ENCODE measurements at places on chromosomes 2 and 18.

- DNase-seq = no peak
Observed at GRCh38 chr2:125679903-125680302, 976.1 kb upstream of the GYPC start.

DNA sequence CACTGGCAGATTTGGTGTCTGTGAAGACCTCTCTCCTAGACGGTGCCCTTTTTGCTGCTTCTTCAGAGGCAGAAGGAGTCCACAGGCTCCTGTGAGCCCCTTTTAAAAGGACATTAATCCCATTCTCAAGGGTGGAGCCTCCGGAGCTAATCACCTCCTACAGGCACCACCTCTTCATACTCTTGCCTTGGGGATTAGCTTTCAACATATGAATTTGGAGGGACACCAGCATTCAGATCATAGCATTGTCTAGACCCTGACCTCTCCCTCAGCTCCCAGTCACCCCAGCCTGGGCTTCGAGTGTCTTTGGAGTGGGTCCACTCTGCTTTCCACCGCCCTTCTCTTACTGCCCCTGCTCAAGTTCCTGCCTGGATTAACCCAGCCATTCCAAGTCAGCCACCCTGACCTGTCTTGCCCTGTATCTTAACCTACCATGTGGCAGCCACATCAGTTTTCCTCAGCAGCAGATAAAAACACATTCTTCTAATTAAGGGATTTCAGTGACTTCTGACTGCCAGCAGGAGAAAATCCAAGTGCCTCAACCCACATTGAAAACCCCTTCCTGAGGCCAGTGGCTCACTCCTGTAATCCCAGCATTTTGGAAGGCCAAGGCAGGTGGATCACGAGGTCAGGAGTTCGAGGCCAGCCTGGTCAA is 6.1 kb upstream of the NCL start:
- no peak for DNase-seq

GRCh38 chr2:98118161-98118560 is 31.2 kb downstream of the VWA3B start:
- DNase-seq = no peak

GRCh38 chr2:143473216-143473615 is 344.0 kb downstream of the ARHGAP15 start:
- no peak for DNase-seq

GRCh38 chr18:28757466-28758008 is 580.6 kb upstream of the CDH2 start:
- no peak for DNase-seq

DNA sequence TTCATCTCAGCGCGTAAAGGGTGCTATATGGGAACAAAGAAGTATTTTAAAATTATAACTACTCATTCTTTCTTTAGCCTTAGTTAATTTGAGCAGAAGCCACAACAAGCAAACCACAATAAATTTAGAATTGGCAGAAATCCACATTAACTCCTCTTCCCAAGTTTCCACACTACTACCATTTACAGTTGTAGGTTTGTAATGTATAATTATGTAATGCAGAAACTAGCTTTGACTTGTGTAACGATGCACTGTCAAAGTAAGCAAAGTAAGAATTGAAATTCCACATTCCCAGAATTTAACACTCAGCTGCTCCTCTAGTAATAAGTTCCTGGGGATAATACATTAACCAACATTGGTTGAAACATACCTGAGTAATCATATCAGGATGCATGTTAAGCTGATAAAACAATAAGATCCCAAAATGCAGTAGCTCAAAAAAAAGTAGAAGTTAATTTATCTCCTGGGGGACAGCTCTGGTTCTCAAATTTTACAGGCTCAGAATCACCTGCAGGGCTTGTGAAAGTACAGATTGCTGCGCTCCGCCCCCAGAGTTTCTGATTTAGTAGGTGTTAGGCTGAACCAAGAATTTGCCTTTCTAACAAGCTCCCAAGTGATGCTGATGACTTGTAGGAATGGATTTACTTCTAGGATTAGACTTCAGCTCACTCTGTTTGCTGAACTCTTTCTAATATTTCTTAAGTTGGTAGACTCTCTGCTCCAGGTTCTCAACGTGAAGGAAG is 9.9 kb downstream of the GRP start:
- DNase-seq = no peak

- DNase-seq = no peak
Observed at GRCh38 chr2:170145191-170145590, 32.8 kb upstream of the MYO3B start.

DNA sequence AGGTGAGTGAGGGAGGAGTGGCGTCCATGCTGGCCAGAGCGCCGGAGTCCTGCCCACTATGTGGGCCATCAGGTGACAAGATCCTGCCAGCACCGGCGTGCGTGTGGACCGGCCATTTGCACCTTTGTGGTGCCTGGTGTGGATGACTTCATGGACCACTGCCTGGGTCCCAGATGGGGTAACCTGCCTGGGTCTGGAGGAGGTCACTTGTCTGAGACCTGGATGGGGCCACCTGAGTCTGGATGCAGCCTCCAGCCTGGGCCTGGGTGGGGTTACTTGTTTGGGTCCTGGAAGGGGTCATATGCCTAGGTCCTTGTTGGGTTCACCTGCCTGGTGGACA is 299.6 kb downstream of the NDUFA10 start:
- DNase-seq = no peak

DNA sequence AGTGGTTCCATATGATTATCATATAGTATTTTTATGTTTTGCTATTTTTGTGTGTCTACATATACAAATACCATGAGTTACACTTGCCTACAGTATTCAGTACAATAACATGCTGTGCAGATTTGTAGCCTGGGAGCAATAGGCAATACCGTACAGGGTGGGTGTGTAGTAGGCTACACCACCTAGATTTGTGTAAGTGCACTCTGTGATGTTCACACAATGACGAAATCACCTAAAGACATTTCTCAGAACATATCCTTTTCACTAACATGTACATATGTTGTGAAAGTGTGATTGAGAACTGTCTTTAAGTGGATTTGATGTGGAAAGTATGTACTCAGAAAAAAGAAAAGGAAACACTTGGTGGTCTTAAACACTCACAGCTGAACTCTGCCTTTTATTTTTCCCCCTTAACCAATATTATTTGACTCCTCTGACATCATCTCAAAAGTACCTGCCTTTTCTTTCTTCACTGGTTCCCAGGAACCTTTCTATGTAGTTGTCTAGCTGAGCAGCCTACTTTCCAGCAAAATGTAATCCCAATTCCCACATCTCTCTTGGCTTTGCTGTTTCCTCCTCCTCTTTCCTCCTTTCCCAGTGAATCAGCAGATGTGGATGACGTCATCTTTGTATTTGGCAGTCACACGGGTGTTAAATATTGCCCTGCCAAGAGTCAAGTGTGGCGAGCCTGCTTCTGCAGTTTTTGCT is 47.7 kb downstream of the OSBPL6 start:
- no peak for DNase-seq

DNA sequence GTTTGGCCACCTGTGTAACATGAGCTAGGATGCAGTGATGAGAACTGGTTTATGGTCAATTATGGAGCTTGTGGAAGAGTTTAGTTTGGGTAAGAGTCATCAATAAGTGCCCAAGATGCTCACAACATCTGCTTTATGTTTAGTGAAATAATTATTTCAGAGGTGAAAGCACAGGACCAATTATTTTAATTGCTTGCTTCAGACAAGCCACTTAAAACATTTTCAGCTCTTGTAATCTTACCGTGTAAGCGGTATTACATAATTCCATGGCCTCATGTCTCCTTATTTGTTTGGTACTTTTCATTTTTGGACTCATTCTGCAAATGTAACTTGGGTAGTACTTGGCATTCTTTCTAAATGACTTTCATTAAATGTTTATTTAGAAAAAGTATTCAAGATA is 5.4 kb downstream of the B3GNT2 start:
- DNase-seq = no peak

DNA sequence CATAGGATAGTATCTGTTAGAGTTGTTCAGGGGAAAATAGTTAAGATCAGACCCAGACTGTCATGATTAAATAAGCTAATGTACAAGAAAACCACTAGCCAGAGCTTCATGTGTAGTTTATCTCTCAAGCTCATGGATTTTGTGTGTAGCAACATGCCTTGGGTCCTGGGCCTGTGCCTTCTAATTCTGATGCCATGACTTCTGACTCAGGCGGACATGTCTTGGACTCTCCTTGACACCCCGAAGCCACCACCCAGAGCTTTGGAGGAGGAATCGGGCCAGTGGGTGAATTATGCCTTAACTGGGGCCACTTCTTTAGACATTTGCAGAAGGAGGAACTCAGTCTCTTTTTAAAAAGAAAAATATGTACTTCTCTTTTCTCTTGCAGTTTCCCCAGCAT is 68.7 kb downstream of the NPAS2 start:
- no peak for DNase-seq

DNA sequence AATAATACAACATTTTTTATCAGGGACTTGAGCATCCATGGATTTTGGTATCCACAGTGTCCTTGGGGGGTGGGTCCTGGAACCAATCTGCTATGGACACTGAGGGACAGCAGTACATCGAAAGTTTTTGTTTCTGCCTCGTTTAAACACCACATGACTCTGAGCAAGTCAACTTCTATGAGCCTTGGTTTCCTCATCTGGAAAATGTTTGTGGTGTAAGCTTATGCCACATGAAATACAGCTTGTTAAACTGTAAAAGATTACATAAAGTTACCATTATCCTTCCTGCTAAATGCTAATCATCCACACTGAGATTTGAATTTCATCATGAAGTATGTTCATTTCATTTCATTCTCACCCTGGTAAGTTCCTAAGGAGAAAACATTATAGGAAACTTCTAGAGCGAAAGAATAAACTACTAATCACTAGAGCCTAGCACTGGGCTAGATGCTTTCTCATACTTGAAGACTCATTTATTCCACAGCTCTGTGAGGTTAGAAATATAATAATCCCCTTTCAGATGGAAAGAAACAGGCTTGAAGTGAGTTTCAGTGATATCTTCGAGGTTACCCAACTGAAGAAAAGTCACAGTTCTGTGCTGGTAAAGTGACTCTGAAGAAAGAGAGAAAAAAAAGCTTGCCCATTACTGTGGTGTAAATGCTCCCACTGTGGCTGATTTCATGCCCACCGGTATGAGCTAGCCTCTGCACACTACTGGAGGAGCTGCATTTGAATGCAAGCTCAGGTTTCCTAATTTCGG is 29.2 kb downstream of the MCFD2 start:
- no peak for DNase-seq

- DNase-seq = no peak
Observed at GRCh38 chr2:237250599-237250998, 163.4 kb downstream of the COL6A3 start.

DNA sequence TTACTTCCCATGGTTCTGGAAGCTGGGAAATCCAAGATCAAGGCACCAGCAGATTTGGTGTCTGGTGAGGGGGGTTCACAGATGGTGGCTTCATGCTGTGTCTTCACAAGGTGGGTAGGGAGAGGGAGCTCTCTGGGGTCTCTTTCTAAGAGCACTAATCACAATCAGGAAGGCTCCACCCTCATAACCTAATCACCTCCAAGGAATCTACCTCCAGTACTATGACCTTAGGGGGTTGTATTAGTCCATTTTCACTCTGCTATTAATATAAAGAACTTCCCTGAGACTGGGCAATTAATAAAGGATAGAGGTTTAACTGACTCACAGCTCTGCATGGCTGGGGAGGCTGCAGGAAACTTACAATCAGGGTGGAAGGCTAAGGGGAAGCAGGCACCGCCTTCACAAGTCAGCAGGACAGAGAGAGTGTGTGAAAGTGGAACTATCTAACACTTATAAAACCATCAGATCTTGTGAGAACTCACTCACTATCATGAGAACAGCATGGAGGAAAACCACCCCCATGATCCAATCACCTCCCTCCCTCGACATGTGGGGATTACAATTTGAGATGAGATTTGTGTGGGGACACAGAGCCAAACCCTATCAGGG is 17.6 kb downstream of the TBC1D8 start:
- DNase-seq = no peak

GRCh38 chr2:154532763-154533162 is 165.7 kb upstream of the KCNJ3 start:
- no peak for DNase-seq

DNA sequence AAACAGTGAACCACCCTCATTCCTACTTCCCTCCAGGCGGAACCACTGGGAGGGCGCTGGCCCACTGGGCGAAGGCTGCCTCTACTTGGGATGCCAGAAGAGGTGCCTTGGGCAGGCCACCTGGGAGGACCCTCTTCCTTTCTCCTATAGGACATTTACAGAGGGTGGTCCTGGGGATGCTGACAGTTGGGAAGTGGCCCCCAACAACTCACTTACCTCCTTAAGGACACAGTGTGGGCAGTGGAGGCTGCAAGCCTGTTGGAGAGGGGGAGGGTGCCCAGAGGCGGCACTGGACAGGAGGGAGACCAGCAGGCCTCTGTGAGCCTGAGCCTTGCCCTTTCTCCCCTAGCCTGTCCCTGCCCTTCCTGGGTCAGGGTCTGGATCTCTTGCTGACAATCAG is 346.4 kb upstream of the HS6ST1 start:
- no peak for DNase-seq

- no peak for DNase-seq
Observed at GRCh38 chr2:133345638-133346037, 222.6 kb downstream of the NCKAP5 start.

- no peak for DNase-seq
Observed at GRCh38 chr2:99711144-99711543, 221.3 kb upstream of the REV1 start.

GRCh38 chr18:10838553-10838952 is 310.8 kb downstream of the PIEZO2 start:
- no peak for DNase-seq

- DNase-seq = no peak
Observed at GRCh38 chr2:117775703-117776219, 38.7 kb upstream of the DDX18 start.

GRCh38 chr2:126856403-126856802 is 42.3 kb upstream of the TEX51 start:
- DNase-seq = no peak

DNA sequence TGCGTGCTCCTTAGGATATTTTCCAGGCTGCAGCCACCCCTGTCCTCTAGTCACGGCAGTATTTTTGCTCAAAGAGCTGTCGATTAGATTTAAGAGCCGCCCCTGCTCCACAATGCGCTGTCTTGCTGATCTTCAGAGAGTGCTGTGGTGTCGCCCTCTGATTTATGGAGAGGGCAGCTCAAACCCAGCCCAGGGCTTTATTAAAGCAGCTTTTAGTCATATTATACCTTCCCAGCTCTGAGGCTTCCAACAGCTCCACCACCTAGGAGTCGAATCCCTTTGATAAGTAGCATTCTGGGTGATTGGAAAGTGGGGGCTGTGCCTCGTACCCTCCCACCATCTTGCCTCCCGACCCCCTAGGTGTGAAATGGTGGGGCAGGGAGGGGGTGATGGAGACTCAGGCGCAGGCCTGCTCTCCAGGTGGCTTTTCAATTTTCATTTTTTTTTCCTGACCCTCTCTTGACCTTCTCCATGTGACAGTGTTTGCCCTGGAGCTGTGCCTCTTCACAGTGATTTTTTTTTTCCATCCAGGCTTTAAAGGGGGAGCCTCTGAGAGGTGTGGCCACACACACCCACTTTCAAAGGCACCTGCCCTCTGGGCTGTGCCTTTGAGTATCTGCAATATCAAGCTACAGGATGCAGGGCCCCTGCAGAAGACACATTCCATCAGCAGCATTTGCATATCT is 53.1 kb upstream of the NRP2 start:
- no peak for DNase-seq

Data from activated CD4-positive, alpha-beta T cell treated with anti-CD3 and anti-CD28 coated beads for 24 hours (primary cell).